A673 (cell line): ENCODE measurements at places on chromosomes 1 and 21.

DNA sequence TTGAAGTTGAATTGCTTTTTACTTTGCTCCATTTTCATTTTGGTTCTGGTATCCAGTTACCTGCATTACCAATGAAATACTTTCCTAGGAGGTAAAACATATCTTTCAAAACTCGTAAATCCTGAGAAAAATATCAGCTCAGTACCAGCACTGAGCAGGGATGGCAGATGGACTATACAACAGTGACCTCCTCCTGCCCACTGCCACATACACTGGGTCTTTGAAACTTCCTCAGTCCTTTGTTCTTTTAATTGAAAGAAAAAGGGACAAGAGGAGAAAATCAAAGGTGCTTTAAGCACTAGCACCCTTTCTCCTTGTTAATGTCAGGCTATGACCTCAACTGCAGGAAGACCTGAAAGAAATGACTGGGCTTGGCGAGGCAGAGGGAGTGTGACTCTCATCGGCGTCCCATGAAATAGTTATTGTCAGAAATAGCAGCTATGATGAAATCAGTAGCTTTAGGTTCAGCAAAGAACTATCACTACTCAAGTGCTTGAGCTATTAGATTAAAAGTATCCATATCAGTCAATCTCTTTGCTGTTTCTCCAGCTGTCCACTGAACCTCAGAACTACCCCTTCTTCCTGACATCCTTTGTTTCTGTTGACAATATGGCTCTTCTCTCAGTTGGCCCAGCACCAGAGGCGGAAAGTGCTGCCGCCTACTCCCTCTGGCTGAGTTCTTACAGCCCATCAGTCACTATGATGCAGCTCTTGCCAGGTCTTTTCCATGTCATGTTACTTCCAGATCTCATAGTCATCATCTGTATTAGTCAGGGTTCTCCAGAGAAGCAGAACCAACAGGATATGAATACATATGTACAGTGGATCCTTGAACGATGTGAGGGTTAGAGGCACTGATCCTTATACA is 207.0 kb upstream of the MAP1LC3C start:
- DNase-seq = peak; percentile 0

- no peak for DNase-seq
Observed at GRCh38 chr1:74513411-74514300, 1.2 kb upstream of the LRRC53 start.

GRCh38 chr1:214856843-214857242 is 225.7 kb upstream of the KCNK2 start:
- no peak for DNase-seq

DNA sequence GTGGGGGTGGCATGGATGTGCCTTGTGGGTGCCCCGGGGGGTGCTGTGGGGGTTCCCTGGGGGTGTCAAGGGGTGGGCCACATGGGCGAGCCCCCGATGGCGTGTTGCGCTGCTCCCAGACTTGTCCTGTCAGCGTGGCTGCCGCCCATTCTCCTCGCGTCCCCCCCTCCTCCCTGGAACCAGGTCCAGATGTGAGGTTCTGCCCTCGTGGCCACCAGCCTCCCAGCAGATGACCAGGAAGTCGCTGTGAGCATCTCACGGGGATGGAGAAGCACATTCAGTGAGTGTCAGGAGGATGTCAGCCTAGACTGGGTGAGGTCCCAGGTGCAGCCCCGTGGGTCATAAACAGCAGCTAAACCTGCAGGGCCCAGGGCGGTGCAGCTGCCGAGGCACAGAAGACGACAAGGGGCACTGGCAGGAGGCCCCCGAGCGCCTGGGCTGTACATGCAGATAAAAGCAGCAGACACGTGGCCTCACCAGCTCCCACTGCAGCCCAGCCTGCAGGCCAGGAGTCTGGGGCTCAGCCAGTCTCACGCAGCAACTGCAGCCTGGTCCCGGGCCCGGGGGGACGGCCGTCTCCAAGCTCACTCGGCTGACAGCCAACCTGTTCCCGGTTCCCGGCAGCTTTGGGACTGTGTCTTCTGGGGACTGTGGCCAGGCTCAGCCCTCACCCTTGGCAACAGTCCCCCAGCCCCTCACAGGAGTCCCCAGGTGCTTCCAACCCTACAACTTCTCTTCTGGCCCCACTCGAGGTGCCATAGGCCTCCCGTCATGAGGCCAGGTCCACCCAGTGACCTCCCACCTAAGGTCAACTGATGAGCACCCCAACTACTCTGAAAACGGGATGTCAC is 17.5 kb upstream of the COL6A2 start:
- DNase-seq = no peak

- DNase-seq = no peak
Observed at GRCh38 chr1:162987866-162988265, 81.3 kb upstream of the RGS4 start.

GRCh38 chr1:219574484-219575087 is 38.3 kb downstream of the ZC3H11B start:
- no peak for DNase-seq

DNA sequence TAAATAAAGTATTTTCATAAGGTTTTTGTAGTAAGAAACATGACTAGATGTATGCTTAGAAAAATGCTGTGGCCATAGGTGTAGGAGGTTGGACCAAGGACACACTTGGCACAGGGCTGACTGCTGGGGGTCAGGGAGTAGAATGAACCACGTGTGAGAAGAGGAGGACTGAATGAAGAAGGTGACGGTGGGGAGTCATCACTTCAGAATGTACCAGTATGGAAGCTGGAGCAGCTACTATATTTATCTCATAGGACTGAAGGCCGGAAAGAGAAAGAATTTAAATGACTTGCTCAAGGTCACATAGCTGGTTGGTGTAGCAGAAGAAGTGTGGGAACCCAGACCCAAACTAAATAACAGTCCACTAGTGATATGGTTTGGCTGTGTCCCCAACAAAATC is 79.8 kb upstream of the HAO2 start:
- no peak for DNase-seq

DNA sequence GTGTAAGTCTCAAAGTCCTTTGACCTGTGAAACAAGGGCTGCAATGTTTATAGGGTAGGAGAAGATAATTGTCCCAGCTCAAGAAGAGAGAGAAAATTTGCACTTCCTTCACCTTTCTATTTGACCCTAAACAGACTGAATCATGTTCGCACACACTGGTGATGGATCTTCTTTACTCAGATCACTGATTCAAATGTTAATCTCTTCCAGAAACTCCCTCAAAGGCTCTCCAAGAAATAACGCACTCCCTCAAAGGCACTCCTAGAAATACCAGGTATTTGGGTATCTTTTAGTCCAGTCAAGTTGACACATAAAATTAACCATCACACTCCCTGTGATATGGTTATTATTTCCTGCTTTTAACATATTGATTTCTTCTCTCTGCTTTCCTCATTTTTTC is 30.5 kb upstream of the PTGS2 start:
- DNase-seq = no peak

DNA sequence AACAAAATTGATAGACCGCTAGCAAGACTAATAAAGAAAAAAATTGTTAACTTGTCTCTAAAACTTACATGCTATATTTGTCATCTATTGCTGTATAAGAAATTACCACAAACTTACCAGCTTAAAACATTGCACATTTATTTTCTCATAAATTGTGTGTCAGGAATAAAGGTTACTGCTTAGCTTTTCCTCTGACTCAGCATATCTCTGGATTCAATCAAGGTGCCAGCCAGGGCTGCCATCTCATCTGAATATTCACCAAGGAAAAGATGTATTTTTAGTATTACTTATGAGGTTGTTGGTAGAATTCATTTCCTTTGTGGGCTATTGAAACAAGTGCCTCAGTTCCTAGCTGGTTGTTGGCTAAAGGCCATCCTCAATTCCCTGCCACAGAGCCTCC is 912.6 kb upstream of the NEGR1 start:
- no peak for DNase-seq

GRCh38 chr1:155466617-155466972 is 96.0 kb downstream of the ASH1L start:
- no peak for DNase-seq

- DNase-seq = no peak
Observed at GRCh38 chr1:215635827-215636226, 68.7 kb downstream of the KCTD3 start.

GRCh38 chr1:99820546-99820945 is 29.6 kb upstream of the AGL start:
- no peak for DNase-seq

DNA sequence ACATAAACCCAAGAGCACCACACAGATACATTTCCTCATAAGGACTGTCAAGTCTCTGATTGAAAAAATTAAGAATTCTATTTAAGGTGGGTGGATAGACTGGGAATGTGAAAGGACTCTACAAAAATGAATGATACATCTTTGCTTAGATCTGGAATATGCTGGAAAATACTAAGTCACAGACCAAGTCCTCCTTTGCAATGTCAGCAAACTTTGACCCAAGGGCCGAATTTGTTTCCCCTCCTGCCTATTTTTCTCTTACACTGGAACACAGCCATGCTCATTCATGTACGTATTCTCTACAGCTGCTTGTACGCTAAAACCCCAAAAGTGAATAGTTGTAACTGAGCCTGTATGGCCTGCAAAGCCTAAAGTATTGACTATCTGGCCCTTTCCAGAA is 180.7 kb downstream of the ADSS2 start:
- DNase-seq = no peak

DNA sequence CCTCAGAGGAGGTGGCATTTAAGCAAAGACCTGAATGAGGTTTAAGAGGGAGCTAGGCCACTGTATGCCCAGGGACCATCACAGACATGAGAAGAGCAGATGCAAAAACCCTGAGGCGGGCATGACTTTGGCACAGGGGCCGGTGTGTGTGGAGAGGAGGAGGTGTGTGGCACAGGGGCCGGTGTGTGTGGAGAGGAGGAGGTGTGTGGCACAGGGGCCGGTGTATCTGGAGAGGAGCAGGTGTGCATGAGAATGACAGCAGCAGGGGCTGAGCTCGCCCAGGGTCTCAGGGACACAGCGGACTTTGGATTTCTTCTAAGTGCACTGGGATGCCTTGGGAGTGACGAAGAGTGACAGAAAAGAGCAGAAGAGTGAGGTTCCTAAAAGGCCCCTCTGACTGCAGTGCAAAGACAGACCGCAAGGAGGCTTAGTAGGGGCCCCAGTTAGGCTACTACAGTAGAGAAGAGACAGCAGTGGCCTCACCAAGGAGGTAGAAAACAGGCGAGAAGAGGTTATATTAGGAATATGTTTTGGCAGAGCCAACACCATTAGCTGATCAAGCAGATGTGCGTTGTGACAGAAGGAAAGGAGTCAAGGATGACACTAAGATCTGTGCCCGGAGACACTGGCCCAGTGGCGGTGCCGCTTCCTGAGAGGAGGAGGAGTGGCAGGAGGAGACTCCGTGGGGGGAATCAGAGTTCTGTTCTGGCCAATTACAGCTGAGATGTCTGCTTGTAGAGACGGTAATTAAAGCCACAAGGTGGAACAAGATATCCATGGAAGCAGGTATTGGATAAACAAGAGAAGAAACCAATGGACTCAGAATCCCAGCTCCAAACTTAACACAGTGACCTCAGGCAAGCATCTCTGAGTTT is 18.4 kb downstream of the ZBTB17 start:
- DNase-seq = no peak

DNA sequence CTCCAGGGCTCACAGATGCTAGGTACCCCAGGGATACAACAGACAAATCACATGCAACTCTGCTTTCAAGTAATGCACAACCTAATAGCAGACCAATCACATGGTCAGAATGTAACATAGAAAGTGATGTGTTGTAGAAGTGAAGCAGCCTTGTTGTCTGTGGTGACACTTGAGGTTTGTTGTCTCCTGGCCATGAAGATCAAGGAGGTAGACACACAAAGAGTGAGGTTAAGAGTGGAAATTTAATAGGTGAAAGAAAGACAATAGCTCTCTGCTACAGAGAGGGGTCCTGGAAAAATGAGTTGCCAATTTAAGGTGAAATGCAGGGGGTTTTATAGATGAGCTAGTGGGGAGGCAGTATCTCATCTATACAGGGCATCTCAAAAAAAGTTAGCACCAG is 2.5 kb upstream of the TMEM9 start:
- DNase-seq = no peak

- DNase-seq = no peak
Observed at GRCh38 chr1:19360016-19360415, 47.9 kb downstream of the SLC66A1 start.

DNA sequence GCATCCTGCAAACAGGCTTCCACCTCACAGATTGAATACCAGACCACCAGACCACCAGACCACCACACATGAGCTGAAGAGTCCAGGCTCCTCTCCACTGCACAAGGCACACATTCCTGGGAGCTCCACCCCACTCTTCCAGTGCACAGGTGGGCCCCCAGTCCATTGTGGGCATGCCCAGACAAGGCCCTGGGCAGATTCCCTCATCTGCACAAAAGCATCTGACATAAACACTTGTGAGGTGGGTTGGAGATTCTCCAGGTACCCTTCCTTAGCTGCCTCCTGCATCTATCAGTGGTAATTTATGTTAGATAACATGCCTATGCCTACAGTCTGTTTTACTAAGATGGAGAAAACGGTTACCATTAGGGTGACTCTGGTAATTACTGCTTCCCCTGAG is 11.6 kb upstream of the CTBS start:
- no peak for DNase-seq

GRCh38 chr1:213330281-213330680 is 279.2 kb downstream of the RPS6KC1 start:
- no peak for DNase-seq

- peak; percentile 86 for DNase-seq
Observed at GRCh38 chr1:200184196-200184595, 156.7 kb downstream of the NR5A2 start.

GRCh38 chr1:228507961-228508652 is 20.9 kb downstream of the RNF187 start:
- no peak for DNase-seq

DNA sequence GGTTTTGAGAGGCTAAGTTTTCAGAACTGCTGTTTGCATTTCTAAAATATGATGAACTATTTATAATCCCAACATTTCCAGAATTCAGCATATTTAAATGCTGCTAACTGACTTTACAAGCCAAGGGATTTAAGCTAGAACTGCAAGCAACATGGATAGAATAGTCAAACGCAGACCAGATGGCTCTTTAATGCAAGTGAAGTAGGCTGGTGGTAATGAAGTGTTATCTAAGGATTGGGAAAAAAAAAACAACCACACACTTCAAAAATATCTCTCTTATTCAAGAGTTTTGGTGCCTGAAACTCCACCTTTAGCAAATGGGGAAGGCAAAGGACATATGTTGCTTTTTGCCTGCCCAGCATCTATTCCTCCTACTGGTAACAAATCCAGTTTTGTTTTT is 20.9 kb upstream of the SSX2IP start:
- DNase-seq = no peak

GRCh38 chr21:17343055-17343454 is 169.8 kb upstream of the CXADR start:
- peak; percentile 11 for DNase-seq

GRCh38 chr1:66750577-66750976 is 1.7 kb upstream of the DYNLT5 start:
- no peak for DNase-seq

GRCh38 chr1:14094611-14095400 is 394.8 kb downstream of the PRDM2 start:
- DNase-seq = peak; percentile 68
